Astrocyte of the hippocampus (primary cell): ENCODE measurements at places on chromosomes 3 and 15.
A peak's percentile ranks its signal among the peaks of the same experiment; 100 is the strongest.

GRCh38 chr15:70127288-70127746 lies 29.6 kb upstream of the TLE3 start:
- DNase-seq = peak; percentile 71

DNA sequence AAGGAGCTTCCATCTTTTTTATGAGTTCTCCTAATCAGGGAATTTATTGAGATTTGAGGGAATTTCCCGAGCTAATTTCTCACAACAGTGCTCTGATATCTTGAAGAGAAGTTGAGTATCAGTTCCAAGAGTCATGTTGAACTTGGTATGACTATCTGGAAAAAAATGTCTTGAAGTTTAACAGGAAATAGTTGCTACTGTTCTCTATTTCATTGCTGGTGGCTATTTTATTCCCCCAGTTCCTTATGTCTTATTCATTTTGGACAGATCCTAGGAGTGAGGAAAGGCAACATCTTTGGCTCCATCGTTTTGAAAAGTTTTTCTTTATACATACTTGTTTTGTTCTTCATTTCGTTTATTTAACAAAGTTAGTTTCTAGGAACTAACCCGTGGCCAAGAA lies 307.8 kb upstream of the AGTR1 start:
- DNase-seq = peak; percentile 4

- DNase-seq = no peak
These were observed 174.2 kb upstream of the ATP10A start for GRCh38 chr15:26037369-26037768.

DNA sequence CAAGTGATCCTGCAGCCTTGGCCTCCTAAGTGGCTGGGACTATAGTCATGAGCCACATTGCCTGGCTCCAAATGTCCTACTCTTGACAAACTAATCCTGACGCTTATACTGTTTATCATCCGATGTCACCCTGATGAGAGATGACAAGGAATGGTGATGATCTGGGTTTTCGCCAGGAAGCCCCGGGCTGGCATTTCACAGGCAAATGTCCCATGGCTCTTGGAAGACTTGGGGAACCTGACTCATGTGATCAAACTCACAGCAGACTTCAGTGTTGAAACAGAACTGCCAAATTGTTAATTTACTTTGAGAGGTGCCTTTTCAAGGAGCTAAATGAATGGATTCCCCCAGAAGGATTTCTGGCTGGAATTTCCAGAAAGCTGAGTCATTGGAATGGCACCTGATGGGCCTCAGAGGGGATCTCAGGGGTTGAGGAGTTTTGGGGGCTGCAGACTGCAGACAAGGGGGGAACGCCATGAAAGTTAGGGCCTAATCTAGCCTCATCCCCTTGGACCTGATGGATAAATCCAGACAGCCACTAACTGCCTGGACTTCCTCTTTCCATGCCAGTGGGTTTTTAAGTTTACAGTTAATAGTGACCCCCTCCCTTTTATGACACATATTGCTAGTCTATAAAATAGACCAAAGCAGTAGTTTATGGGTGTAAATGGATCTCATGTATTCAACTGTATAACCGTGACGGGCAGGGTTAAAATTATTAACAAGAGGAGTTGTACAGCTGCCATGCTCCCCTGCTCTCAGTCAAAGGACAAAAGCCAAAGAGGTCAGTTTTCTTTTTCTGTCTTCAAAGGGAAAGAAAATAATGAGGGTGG lies 146.6 kb downstream of the CHSY1 start:
- peak; percentile 68 for DNase-seq

GRCh38 chr3:111749171-111750170 lies 109.6 kb upstream of the PHLDB2 start:
- no peak for DNase-seq

DNA sequence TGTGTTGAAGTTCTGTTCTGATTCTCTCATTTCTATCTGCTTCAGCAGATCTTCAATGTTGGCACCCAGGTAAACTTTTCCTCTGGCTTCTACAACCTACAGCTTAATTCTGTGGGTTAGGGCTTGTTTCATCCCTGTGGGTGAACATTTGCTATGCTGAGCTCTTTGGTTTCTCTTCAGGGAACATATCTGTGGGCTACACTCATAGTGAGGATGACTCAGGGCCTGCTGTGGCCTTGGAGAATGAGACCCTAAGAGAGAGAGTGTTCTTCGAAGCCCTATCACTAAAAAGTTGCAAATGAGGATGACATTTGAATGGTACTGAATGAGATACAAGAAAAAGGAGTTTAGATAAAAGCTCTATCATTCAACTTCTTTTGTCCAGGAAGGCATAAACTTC lies 346.2 kb upstream of the CBLB start:
- peak; percentile 64 for DNase-seq

DNA sequence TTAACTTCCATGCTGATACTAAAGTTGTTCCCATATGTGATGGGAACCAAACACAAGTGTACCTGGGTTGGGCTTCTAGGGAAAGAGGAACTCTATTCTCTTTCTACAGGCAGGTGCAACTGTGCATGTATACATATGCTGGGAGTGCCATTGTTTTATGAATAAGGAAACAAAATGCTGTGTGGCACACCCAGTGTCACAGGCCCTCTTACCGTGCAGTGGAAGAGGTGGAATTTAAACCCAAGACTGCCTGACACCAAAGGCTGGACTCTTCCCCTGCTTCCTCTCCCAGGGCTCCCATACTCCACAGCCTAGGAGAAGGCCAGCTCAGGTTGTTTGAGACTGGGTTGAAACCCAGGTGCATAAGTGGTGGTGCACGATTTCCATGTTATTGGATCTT lies 1.9 kb upstream of the FETUB start:
- DNase-seq = no peak

GRCh38 chr3:143433787-143434378 lies 314.3 kb downstream of the CHST2 start:
- DNase-seq = no peak

DNA sequence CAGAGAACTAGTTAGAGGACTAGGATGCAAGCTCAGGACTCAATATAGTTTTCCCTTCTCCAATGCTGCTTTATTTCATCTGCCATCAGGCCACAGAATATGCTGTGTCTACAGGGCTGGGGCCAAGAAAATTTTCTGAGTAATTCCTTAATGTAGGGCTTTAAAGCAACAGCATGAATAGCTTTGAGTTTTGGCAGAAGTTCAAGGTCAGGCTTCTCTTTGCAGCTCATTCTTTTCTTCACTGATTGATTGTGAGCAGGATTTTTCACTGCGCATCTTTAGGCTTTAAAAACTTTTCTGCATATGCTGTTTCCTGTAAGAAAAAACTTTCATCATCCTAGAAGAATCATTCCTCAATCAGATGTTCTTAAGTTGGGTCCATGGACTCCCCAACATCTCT lies 4.6 kb downstream of the TMEM108 start:
- peak; percentile 75 for DNase-seq

GRCh38 chr15:76327191-76328105 lies 9.1 kb upstream of the ISL2 start:
- DNase-seq = no peak

DNA sequence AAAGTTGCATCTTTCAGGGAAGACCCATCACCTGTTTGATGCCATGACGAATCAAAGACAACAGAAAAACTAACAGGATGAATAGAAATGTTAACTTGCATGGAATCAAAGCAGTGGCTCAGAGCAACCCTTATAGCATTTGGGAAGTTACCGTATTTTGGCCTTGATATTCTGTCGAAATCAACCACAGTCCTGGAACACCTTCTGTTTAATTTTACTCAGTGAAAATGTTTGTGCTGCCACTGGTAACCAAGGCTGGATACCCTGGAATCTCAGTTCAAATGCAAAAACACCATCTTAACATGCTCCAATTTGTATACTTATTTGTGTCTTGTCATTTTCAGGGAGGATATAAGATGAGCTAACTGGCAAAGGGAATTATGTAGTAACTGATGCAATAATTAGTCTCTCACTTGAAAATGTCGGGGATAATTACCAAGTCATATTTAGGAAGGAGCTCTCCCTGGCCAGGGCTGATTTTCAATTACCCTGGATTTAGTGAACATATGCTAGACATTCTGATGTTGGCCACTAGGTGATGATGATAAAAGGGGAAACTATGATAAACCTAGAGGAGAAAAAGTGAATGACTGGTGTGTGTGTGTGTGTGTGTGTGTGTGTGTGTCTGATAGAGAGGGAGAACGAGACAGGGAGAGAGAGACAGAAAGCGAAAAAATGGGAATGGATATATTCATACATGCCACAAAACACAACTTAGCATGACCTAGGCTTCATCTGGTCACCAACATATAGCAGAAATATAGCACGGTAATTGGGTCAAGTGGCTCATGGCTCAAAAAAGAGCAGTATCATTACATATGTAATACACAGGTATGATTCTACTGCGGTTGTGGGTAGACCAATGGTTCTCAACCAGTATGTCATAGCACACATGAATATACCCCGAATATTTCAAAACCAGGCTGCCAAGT lies 19.0 kb upstream of the PRICKLE2 start:
- DNase-seq = peak; percentile 29

GRCh38 chr3:156226676-156227420 lies 106.5 kb downstream of the KCNAB1 start:
- no peak for DNase-seq

DNA sequence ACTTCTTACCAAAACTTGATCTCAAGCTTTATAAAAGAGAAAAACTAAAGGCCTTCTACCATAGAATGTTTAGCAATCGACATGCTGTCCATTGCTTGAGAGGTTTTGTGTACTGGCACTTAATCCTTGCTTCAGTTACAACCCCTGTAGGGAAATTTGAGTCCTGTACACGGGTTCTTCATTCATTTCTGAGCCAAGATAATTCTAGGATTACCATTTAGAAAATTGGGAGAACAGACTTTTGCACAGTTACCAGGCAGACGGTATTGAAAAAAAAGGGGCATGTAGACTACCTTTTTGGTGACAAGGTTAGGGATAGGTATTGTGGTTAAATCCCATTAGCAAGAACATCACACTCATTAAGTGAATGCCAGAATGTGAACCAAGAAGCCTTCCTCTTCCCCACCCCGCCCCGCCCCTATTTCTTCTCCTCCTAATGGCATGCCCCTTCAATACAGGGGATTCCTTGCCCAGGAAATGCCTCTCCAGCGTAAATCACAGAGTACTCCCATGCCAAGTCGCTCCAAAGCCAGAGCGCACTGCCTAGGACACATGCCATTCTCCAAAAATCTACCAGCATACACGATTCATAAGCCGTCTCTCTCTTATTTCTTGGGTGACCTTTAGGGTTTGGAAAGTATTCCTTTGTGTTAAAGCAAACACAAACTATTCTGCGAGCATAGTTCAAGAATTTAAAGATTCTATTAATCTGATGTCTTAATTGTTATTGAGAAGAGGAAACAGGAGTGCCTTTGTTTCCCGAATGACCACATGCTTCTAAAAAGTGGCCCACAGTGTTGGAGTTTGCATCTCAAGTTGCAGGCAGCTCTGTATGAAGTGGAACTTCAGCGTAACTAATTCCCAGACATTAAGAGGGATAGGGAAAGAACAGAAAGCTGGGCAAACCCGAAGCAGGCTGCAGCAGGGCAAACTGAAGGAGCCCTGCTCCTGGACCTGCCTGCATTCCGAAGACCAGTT lies 164.0 kb upstream of the NR2F2 start:
- DNase-seq = no peak

GRCh38 chr15:78065973-78066946 lies 11.3 kb downstream of the TBC1D2B start:
- peak; percentile 78 for DNase-seq

DNA sequence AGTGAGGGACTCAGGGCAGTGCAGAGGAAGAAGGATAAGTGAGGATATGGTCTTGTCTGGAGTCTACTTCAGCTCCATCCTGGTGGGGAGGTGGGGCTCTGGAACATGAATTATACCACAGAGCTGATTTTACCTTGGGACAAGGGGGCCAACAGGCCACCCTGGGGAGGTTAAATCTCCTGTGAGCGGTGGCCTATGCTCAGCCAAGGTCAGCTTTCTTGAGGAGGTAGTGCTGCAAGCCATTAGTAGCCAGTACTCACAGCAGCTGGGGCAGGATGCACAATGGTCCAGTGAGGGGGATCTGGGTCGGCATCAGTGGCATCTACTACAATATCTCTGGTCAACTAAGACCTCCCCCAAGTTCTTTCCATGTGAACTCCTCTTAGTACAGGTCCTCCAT lies 49.7 kb downstream of the XYLB start:
- no peak for DNase-seq

DNA sequence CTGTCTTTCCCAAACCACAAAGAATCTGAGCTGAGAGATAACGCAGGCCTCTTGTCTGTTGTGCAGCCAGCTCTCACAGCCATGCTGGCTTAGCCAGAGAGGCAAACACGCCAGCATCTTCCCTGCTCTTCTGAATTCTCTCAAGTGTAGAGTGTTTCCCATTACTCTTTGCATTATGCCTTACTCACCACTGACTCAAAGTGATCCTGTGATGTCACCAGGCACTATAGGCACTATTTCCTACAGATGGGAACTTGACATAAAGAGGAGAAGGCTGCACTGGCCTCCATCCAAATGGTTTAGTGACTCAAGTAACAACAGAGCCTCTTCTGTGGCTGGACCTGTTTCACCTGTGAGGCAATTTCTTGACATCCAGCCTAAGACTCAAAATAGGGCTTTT lies 44.4 kb downstream of the PDZRN3 start:
- peak; percentile 60 for DNase-seq

DNA sequence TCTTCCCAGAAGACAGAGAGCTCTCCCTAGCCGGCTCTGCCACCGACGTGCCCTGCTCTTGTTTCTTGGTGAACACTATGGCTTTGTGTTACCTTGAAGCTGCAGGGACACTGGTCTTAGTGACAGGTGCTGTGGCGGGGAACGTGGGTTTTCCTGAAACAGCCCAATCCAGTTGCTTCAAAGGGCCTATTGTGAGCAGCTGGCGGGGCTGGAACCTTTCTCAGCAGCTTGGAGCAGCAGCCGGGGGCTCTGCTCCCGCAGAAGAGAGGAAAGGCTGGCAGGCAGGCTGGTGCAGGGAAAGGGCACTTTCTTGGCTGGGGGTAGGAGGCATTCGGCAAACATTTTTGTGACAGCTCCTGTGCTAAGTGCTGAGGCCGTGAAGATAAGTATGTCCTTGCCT lies 12.8 kb downstream of the MYZAP start:
- no peak for DNase-seq

- DNase-seq = no peak
These were observed 11.2 kb downstream of the LCMT2 start for GRCh38 chr15:43318990-43319771.
